ENCODE measurements at places on chromosomes 11 and 22.
A peak's percentile ranks its signal among the peaks of the same experiment; 100 is the strongest.

DNA sequence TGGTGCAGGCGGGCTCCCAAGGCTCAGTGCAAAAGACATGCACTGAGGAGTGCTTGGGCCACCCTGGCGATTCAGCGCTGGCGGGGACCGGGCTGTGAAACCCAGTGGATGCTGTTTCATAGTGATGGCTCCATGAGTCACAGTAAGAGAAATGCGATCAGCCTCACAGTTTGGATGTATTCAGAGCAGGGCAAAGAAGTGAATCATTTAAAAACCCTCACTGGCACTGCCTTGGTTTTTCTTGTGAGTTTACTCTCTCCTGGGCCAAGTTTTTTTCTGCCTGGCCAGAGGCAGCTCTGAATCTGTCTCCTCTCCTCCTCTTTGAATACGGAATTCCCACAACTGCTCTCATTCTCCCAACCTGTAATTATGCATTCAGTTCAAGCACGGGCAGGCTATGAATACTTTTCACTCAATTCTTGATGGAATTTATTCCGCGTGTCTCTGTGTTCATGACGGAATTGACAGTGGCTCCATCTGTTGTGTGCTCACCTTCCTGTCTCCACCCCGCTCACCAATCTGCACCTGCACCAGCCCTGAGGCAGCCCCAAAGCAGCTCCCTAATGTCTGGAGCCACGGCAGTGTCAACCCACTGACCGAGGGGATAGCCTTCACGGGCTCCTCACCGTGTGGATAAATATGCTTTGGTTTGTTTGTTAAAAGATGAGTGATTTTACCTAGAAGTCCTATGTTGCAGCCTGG is 14.9 kb downstream of the ADAMTS8 start:
- no peak for DNase-seq

DNA sequence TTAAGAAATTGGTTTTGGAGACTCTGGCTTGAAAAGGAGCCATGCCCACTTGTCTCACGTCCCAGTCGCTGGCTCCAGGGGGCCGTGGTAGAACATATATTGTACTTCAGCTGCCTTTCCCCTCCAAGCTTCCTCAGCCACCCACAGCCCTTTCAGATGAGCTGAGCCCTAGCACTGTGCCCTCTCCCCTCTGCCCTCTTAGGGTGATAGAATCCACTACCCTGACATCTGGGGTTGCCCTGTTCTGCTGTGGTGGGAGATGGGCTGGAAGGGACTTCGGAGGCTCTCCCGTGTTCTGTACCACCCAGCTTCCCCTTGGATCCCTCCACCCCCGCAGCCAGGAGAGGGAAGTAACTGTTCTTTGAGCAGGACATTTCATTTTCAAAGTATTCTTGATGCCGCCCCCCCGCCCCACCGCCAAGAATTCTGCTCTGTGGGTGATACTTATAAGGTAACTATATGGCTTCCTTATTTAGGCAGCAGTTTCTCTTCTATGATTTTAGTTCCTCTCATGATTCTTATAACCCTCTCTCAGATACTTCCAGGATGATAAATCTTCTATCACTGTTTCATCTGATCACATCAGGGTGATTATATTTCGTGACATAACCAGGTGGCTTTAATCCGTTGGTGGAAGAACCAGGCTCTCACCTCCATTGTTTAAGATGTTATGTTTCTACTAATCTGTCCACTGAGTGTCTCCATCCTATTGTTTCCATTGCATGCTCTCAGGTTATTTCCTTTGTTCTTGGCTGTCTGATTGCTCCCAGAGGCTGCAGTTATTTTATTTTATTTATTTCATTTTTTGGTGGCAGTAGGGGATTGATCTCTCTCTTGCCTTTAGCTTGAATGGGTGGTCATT is 24.1 kb downstream of the ZBTB16 start:
- no peak for DNase-seq

DNA sequence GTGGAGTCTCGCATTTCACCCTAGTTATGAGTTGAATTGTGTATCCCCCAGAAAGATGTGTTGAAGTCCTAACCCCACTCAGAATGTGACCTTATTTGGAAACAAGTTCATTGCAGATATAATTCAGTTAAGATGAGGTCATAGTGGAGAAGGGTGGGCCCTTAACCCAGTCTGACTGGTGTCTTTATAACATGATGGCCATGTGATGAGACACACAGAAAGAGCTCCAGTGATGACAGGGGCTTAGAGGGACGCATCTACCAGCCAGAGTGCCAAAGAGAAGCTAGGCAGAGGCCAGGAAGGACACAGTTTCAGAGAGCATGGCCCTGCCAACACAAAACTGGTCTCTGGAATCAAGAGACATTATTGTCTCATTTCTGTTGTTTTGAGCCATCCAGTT is 50.3 kb downstream of the LARGE1 start:
- DNase-seq: no peak

GRCh38 chr11:71787098-71787823 is 45.7 kb upstream of the DEFB108B start:
- peak; percentile 92 for DNase-seq

DNA sequence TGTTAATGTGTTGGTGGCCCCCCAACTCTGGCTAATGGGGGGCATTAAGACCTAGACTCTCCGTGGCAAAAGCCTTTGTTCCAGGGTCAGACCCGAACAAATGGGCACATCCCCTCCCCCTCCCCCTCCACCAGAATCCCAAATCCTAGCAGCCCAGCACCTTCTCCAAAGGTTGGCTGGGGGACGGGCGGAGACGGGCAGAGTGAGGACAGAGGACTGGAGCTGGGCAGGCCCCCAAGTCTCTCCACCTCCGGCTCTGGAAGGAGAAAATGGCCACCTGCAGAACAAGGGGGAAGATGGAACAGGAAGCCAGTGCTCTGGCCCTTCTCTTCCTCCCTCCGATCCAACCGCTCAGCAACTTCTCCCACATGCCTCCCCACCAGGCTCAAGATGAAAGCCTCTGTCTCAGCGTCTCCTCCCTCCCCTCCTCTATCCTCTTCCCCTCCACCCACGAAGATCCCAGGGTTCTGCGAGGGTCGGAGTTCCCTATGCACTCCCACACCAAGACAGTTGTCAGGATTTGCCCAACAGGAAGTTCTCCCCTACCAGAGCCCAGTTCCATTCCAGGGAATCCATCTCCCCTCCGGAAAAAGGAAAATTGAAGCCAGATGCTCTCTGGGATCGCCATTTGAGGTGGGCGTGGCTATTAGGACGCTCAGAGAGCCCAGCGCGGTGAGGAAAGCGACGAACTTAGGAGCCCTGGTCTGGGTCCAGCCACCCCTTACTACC is 20.1 kb downstream of the ADA2 start:
- DNase-seq: no peak
